NCI-H748 treated with DMSO at 0.1 percent for 48 hours (cell line): ENCODE measurements at places on chromosomes 12 and 14.

- no peak for DNase-seq
These were observed 33.4 kb upstream of the BHLHE41 start for GRCh38 chr12:26158078-26158764.

DNA sequence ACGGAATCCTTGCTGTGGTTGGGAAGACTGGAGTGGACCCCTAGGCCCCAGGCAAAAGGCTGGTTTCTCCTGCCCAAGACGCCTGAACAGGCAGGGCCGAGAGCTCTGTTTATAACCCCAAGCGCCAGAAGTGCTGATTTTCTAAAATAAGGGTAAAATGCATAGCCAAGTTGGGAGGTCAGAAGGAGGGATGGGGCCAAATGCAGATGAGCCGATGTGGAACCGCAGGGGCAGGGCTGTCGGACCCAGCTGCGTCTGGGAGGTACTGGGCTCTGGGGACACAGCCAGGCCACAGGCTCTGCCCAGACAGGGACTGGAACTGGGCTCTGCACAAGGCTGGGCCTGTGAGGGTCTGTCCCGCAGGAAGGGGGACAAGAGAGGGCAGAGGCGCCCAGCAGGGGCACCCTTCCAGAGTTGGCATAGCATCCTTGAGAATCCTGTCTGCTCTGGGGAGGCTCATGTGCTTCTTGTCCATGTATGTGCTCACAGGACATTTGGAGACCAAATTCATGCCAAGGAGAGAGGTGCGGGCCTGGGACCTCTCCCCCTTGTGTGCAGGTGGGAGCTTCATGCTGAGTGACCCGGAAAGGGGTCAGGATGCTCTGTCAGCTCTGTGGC, 49.1 kb downstream of the JAG2 start:
- DNase-seq, result no peak

DNA sequence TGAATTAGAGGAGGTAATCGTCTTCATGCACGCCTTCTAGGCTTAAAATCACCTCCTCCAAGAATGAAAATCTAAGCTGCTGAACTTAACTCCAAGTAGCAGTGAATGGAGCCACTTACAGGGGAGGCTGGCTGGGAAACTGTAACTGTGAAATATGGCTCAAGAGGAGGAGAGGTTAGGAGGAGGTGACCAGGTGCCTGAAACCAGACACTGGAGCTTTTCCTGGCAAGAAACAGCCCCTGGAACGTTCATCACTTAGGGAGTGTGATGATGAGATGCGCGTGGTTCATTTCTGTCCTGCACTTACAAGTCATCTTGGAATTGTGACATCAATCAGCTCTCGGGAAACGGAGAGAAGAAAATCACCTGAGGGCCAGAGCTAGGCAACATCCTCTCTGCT, 62.3 kb upstream of the TMEM132C start:
- no peak for DNase-seq

DNA sequence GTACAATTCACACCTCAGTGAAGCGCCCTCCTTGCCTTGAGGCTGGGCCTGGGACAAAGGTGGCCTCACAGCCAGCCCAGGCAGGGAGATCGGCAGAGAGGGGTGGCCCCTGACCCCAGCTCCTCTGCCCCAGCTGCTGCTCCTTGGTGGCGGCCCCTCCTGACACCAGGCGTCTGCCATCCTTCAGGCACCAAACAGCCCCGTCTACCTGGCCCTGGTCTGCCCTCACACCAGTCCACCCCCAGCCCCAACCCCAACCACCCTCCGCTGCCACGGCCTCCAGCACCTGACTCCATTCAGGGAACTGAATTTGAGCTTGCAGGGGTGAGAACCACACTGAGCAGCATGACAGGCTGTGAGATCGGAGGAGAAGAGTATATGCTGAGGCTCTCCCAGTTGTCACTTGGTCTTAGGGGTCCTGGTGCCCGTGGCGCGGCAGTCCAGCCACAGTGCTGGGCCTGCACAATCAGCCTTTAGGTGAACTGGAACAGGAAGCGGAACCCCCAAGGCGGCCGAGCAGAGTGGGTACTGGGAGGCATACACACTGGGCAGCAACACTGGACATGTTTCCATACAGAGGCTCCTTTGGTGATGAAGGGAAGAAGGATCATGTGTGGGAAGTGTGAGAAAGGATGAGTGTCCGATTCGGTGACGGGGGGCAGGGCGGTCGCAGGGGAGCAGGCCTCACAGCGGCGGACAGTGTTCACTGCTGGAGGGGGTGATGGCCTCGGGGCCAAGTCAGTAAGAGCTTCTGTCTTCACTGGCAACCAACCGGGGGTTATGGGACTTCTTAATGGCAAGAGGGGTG, 18.7 kb downstream of the ZFYVE21 start:
- DNase-seq, result no peak

- DNase-seq, result no peak
These were observed 66.3 kb downstream of the E2F7 start for GRCh38 chr12:76998908-76999556.
